M059J (cell line): ENCODE measurements at places on chromosomes 1 and 21. TPM values are rescaled to one million over a fixed set of nuclear protein-coding genes. Genes with fewer than 3 reads are reported as not detected.

The BCAN gene
- total RNA-seq = not detected in 2 replicates

The TADA1 gene
- total RNA-seq = 14.0 and 15.1 TPM in 2 replicates

DNA sequence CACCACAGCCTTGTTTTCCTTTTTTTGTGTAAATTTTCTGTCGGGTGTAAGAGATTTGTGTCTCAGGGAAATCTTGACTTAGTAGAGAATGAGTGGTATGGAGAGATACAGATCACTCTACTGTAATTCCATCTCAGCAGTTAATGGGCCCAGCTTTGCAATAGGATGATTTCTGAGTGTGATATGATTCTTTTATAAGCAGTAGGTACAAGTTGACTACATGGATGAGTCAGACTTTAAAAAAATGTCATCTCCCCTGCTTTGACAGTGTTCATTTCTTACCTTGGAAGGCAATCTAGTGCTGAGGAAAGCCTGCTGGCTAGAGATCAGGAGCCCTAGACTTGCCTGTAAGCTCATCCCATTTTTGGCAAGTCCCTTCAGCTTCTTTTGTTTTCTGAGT is 261.9 kb downstream of the RYR2 start:
- DNase-seq = no peak

- DNase-seq = no peak
These were observed 78.2 kb downstream of the GPR88 start for GRCh38 chr1:100616121-100616621.

The DCDC2B gene
- not detected in 2 replicates for total RNA-seq

GRCh38 chr21:42330380-42331371 is 15.5 kb upstream of the TFF3 start:
- DNase-seq = no peak

GRCh38 chr1:99328171-99328570 is 63.9 kb downstream of the PLPPR4 start:
- DNase-seq = no peak

GRCh38 chr1:93651695-93652094 is 29.9 kb downstream of the BCAR3 start:
- DNase-seq = no peak
